ENCODE measurements at places on chromosomes 5 and 9. TPM values are rescaled to one million over a fixed set of nuclear protein-coding genes. Genes with fewer than 3 reads are reported as not detected.

HACD4 gene
- 6.2 TPM for total RNA-seq

ZNF483 gene
- total RNA-seq = 2.6 TPM

ADAMTS13 gene
- 0.94 TPM for total RNA-seq

MSMP gene
- not detected for total RNA-seq

S1PR3 gene
- total RNA-seq = 5.9 TPM

QRFP gene
- total RNA-seq = 0.05 TPM
